Stimulated activated CD4-positive, alpha-beta T cell treated with anti-CD3 and anti-CD28 coated beads, Interleukin-2, amount 100 ng/mL, for 48 hours (primary cell): ENCODE measurements at places on chromosomes 13 and 19.

DNA sequence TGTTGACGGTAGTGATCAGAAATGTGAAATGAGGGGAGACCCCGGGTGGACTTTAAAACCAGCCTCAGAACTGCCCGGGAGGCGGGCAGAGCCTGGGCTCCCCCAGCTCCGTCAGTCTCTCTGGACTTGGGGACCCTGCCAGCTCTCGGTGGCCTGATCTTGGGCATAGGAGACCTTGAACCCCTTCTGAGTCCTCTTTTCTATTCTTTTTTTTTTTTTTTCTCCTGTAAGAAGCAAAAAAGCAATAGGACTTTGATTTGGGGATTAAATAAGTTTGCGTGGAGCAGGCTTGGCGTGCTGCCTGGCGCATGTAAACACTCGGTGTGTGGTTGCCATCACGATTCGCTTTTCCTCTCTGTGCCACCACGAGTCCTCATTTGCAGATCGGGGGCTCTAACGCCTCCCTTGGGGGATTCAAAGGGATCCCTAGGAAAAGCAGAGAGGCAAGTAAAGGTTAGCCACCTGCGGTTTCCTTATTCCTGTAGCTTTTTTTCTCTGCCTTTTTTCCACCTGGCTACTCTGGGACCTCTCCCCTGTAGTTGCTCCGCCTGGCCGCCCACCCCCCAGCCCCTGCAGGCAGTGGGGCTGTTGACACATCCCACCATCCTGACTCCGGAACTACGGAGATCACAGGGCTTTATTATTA, 1.3 kb downstream of the SAFB start:
- no peak for DNase-seq

DNA sequence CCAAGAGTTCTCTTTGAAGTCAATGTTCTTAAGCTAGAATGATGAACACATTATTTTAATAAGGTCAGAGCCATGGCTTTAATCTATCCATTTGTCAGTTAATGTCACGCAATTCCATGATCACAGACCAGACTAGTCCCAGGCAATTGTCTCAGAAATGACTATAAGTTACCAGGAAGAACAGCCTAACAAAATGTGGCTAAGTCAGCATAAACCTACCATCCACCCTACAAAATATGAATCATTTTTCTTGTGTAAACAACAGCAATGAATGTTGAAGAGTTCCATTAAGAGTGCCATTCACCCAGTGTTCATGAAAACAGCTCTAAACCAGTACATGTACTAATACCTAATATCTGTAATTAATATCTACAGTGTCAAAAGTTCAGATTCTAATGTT, 127.5 kb downstream of the KCTD12 start:
- no peak for DNase-seq

- DNase-seq = no peak
Measured at GRCh38 chr19:14022469-14022868, 5.5 kb upstream of the RLN3 start.

DNA sequence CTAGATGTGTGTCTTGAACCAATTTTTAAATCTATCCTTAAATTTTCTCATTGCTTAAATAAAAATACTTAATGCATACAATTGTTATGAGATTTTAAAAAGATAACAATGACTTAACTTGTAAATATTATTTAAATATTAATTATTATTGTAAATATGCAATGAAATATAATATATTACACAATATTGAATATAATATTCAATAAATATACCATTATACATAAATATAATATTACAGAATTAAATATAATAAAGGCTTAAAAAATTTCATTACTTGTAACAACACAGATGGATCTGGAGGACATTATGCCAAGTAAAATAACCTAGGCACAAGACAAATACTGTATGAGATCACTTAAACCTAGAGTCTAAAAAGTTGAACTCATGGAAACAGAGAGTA, 1532.3 kb downstream of the PCDH9 start:
- no peak for DNase-seq

- DNase-seq = peak; percentile 37
Measured at GRCh38 chr13:99357131-99357596, 50.0 kb upstream of the GPR183 start.

DNA sequence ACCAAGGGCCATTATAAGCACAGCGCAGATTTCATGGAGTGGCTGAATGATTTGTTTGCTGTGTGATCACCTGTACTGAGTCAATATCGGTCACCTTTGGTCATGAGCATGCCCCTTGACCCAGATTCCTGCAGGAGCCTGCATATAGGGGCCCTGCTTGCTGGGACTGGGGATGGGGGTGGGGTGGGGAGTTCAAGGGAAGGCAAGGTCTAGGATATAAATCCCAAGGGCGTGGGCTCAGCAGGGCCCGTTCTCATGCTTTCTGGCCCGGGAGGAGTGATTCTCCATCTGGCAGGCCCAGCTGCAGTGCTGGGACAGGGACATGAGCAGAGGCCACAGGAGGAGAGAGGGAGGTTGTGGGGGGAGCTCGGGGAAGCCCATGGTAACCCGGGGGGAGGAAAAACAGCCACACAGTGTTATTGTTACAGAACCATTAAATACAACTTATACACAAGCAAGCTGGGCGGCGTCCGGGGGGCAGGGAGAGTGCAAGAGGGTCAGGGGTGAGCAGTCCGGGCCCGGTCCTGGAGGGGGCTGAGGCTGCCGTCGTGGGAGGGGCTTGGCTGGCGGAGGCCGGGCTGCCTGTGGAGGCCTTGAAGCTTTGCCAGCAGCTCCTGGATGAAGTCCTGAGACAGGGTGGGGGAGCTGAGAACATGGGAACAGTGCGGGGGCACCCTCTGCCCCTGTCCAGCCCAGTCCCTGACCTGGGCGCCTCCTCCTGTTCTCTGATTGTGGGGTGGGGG, 5.2 kb downstream of the PPP1R14A start:
- no peak for DNase-seq

- DNase-seq = no peak
Measured at GRCh38 chr13:36992362-36992761, 6.8 kb downstream of the ALG5 start.

GRCh38 chr13:20721454-20722357, 18.2 kb downstream of the IL17D start:
- no peak for DNase-seq

DNA sequence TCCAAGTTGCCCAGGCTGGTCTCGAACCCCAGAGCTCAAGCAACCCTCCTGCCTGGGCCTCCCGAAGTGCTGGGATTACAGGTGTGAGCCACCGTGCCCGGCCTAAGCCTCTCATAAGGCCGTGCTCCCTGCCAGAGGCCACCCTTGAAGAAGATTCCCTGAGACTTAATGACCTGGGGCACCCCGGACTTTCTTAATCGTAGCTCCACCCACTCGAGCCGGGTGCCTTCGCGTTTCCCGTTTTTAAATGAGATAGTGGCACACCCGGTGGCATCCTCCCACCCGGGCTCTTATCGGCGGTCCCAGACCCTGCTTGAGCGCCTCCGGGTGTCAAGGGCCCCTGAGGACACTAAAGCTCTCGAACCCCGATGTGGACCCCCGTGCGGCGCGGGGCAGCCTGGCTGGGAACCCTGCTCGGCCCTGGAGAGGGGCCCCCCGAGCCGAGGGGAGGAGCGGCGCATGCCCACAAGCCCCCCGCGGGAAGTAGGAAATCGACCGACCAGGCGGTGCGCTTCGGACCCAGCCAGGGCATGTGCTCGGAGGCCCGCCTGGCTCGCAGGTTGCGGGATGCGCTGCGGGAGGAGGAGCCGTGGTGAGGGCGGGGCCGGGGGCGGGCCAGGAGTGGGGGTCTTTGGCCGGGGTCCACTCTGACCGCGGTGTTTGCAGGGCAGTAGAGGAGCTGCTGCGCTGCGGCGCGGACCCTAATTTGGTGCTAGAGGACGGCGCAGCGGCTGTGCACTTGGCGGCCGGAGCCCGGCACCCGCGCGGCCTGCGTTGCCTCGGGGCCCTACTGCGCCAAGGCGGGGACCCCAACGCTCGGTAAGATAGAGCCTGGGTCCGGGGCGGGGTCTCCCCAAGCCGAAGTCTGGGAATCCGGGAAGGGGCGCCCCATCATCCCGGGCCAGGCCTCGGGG, at the start of gene ANKLE1:
TSS of gene ANKLE1 (plus strand) at position 511 of the 914 bp plus-strand sequence. CDS start at position 531, 20 bp downstream.
- no peak for DNase-seq

DNA sequence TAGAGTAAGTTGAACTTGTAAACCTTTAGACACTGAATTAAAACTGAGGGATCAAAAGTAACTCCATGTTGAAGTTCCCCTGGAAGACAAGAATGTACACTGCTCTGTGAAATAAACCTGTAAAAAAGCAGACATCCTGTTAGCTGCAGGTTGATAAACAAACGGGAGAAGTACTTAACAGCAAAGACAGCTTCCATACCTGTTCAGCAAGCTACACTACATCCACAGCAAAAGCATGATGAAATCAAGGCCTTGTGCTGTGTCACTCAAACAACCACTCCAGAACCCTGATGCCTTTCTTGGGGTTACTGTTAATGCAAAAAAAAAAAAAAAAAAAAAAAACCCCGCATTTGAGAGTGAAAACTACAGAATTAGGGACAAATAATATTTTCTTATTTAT, 20.8 kb downstream of the ANKRD10 start:
- DNase-seq = no peak

- DNase-seq = peak; percentile 77
Measured at GRCh38 chr19:45645631-45646344, 6.6 kb upstream of the EML2 start.

DNA sequence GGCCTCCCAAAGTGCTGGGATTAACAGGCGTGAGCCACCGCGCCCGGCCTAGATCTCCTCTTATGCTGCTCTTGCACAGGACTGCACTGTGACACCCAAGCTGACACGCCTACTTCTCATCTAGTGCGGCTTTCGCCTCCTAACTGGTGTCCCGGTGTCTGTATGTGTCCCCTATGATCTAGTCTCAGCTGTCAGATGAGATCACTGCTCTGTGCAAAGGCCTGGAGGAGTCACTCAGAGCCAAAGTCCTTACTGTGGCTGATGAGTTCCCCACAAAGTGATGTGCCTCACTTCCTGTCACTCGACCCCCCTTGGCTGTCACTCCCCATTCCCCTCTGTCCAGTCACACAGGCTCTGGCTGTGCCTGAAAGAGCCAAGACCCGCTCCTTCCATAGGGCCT, 2.5 kb downstream of the ZNF556 start:
- DNase-seq = no peak
